Stimulated activated CD8-positive, alpha-beta memory T cell treated with anti-CD3 and anti-CD28 coated beads, Interleukin-15, amount 100 ng/mL, for 4 hours (primary cell): ENCODE measurements at places on chromosomes 7 and 10.

DNA sequence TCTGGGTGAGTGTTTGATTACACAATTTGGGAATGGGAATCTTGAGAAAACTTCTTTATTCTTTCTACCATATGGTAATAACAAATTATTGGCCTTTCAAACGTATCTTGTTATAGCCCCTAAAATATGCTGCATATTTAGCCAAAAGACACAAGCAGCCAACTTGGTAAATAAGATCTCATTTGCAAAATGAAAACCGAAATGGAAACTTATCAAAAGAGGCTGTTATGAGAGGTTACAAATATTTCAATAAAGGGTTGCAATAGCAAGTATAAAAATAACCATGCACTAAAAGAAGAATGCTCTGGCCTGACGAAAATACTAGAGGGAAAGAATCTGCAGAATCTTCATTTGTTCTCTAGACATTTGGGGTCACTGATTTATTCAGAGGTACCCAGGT, 259.5 kb upstream of the LRRN3 start:
- DNase-seq, result no peak

DNA sequence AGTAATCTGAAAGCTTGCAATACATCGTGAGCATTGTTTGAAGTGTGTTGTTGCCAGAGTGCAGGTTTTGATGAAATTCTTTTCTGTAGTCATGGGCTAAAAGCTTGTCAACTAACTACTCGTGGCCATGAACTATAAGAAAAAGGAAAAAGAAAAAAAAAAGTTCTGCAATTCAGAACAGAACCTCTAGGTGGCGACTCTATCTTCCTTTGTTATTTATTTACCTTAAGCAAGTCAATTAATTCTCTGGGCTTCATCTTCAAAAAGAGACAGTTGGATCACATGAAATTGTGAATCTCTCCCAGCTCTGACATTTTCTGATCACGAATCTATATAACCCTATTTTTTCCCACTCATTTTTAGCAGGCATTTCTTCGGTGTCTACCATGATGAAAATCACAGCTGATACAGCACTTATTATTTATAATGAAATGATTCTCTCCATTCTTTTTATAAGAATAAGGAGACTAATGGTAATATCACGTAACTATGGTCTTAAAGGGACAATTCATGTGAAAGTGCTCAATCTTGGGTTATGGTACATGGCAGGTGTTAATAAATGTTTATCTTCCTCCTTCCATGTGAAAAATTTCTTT, 18.8 kb downstream of the TMEM196 start:
- DNase-seq, result no peak

DNA sequence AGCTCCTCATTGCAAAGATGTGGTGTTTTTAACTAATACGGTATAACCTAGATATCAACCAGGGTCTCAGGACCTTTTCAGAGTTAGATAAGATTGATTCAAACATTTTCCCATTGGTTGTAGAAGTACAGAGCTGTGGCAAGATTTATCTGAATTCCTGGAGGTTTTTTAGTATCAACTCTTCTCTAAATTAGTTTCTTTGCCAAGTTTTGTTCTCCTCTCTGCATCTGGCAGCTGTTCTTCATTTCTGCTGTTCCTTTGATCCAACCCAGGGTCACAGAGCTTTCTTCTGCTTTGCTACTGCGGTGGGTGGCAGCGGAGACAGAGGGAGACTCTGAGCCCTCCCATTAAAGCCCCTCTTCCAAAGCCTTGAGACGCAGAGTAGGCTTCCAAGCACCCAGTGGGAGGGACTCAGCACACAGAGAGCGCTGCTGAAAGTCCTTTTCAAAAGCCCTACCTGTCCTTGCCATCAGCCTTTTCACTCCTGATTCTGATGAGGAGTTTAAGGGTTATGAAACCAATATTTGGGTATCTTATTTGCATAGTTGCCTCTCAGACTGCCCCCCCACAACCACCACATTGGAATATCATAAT, 146.3 kb upstream of the EEPD1 start:
- DNase-seq, result no peak

DNA sequence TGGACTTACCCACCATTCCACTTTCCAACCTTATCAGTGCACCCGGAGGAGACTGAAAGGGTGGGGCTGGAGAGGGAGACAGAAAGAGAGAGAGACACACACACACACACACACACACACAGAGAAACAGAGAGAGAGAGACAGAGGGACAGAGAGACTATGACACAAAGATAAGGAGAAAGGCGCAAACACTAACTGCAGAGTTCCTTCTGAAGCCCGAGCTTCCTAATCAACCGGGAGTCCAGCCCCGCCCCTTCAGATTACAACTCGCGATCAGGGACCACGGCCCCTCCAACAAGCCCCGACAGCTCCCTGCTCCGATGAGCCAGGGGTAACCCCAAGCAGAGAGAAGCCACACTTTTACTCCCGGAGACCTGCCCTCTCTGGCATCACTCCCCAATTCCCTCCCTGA, 499 bp downstream of the GAL3ST4 start:
- DNase-seq, result no peak

GRCh38 chr10:118963341-118963740, 66.2 kb upstream of the NANOS1 start:
- no peak for DNase-seq

DNA sequence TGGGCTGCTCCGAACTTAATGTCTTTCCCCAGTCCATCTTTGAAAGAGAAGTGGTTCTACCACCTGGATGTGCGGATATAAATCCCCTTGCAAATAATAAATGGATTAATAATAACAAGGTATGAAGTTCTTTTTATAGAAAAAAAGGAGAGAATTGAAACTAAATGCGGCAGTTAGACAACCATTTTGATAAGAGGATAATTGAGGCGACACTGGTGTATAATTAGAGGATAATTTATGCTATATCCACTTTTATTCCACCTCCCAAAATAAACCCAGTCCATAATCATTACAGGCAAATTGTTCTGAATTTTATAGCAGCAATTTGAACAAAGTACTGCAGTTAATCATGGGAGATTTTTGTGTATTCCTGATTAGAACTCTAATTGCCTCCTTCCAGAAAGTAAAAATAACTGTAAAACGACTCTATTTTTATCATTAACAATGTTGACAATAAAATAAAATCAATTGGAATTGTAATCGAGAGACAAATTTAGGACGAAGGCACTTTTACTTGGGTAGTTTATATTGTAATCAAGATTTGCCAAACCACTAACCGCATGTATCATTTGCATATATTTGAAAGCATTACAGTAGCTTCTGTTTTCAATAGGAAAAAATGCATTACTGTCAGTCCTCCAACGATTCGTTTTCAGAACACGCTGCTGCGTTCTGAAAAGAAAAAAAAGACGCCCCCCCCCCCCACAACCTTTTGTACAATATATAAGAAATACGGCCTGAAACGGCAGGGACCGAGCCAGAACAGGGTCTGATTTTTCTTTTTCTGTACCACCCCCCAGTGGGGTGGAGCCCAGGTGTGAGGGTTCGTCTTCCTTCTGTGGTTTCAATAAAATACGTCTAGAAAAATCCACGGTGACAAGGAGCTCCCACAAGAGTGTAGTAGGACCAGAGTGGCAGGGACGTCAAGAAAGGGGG, 838 bp upstream of the DLX6 start:
- no peak for DNase-seq
